ENCODE measurements at places on chromosomes 2 and 18. TPM values are rescaled to one million over a fixed set of nuclear protein-coding genes. Genes with fewer than 3 reads are reported as not detected.

FER1L5 gene
- 0.09 TPM for total RNA-seq

KYNU gene
- total RNA-seq, result 44.5 TPM

SUMO1 gene
- 100 TPM for total RNA-seq

ITGA6 gene
- 213 TPM for total RNA-seq

RELCH gene
- total RNA-seq, result 20.1 TPM

Measured in PC-9 (cell line).